ENCODE measurements at places on chromosomes 6 and 20. TPM values are rescaled to one million over a fixed set of nuclear protein-coding genes. Genes with fewer than 3 reads are reported as not detected.

The TRAPPC3L gene
- total RNA-seq = 0.15 TPM

The RHAG gene
- total RNA-seq = not detected

The CCM2L gene
- total RNA-seq = not detected

The ZBTB12 gene
- 9.8 TPM for total RNA-seq

The NQO2 gene
- 31.9 TPM for total RNA-seq

The LTB gene
- total RNA-seq = not detected

The VPS16 gene
- 60.9 TPM for total RNA-seq

The ZNF391 gene
- 1.8 TPM for total RNA-seq

The PRDM1 gene
- 2.8 TPM for total RNA-seq
